ENCODE measurements at places on chromosomes 6 and 20.

GRCh38 chr6:12009876-12010634 lies 2.1 kb upstream of the HIVEP1 start:
- peak; percentile 61 for DNase-seq

DNA sequence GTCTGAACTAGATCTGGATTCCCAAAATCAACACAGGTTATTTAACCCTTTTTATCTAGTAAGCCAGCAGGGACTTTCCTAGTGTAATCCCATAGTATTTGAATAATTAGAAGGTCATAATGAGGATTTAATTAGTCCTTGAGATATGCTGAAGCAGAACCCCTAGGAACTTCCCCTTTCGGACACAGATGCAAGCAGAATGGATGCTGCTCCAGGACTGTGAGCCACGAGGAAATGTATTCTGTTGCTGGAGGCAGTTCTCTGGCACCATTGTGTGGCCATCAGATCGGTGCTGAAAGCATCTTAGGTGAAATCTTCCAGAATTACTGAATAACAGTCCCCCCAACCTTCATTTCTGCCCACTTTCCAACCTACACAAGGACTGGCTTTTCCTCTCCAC lies 206.9 kb downstream of the TMEM242 start:
- DNase-seq, result peak; percentile 62

DNA sequence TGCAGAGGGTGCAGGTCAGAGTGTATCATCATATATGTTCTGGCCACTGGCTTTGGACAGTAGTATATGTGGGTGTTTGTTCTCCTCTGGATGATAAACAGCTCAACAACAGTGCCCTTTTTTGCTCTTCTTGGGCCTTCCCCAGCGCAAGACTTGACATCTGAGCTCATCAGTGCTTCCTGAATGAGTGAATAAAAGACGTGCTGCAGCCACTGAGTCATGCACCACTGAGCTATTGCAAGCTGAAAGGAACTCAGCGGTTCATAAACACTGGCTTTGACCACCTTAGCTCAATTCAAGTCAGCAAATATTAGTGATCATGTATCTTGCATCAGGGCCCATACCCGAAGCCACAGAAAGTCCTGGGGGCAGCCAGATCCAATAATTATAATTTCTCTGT lies 105.3 kb upstream of the KCNG1 start:
- DNase-seq, result no peak

DNA sequence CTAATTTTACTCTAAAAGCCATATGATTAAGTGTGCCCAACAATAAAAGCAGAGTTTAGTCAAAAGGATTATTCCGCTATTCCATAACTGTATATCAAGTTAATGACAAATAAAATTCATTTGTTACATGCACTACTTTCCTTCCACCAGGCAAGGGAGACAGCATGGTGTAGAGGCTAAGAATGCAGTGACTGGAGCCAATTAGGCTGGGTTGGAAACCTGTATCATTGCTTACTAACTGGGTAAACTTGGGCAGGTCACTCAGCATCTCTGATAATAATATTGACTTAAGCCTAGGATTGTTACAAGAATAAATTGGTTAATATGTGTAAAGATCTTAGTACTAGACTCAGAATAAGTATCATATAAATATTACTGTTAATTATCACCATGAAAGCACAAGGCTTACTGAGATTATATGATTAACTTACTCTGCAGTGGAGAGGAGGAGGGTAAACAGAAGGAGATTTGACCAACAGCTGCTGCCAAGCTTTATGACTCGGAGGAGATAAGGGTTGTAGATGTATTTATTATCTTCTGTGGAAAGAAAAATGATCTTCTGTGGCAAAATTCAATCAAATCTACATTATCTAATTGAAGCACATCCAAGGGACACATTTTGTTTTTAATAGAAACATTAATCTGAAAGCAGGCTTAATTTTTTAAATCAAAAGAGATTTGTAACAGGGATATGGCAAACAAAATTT lies 1459.9 kb downstream of the GRIK2 start:
- peak; percentile 95 for DNase-seq

DNA sequence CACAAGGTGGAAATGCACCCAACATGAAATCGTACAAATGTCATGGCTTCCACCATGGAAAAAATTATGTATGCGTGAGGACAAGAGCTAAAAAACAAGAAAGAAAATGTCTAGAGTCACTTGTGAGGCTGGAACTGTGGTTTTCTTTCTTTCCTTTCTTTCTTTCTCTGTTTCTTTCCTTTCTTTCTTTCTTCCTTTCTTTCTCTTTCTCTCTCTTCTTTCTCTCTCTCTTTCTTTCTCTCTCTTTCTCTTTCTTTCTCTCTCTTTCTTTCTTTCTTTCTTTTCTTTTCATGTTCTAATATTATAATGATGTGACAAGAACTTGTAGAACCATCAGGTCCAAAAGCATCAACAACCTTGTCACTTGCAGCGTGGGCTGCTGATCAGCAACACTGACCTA lies 28.4 kb downstream of the ZNF311 start:
- DNase-seq, result no peak

DNA sequence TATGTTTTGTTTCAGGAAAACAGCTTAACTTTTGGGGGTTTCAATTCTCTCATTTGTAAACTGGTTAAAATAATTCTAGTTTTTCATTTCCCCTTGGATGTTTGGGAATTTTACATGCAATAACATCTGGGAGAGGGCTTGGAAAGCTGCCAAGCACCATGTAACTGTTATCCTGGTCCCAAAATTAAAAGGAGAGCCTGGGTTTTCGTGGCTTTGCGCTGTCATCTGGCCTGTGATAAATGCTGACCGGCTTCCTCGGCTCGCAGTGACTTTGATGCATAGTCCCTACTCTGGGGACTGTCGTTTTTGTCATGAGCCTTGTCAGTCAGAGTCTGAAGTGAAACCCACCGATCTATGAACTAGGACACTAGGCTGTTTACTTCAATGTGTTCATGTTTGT lies 12.2 kb downstream of the SLC35F1 start:
- DNase-seq, result no peak

DNA sequence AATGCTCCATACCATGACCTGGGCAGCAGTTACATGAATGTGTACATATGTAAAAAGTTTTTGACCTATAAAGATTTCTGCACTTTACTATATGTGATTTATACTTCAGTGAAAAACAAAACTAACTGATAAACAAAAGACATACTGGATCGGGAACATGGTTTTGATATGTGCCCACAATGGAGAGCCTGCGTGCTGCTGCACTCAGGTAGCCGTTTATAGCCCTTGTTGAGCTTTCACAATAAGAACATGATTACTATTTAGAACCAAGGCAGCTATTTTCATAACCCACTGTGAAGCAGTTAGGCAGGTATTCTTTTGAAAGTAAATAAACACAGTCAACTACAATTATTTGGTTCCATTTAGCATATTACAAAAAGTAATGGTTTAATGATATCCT lies 195.9 kb upstream of the RAB32 start:
- no peak for DNase-seq

DNA sequence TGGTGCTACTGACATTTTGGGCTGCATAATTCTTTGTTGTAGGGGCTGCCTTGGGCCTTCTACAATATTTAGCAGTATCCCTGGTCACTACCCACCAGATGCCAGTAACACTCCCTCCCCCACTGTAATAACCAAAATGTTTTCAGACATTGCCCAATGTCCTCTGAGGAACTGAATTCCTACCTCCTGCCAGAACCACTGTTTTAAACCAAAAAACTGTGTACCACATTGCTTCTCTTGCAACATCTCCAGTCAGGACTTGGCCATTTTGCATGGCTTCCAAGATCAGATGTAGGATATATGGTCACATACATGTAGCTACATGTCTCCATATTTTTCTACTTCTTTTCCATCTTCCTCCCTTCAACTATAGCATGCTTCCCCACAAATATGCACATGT lies 97.4 kb upstream of the IFNGR1 start:
- no peak for DNase-seq

- no peak for DNase-seq
Measured at GRCh38 chr6:130426066-130426721, 60.4 kb downstream of the TMEM200A start.

- no peak for DNase-seq
Measured at GRCh38 chr20:2283706-2284423, 11.9 kb upstream of the TGM3 start.

- no peak for DNase-seq
Measured at GRCh38 chr6:79964607-79965081, 17.3 kb upstream of the ELOVL4 start.

DNA sequence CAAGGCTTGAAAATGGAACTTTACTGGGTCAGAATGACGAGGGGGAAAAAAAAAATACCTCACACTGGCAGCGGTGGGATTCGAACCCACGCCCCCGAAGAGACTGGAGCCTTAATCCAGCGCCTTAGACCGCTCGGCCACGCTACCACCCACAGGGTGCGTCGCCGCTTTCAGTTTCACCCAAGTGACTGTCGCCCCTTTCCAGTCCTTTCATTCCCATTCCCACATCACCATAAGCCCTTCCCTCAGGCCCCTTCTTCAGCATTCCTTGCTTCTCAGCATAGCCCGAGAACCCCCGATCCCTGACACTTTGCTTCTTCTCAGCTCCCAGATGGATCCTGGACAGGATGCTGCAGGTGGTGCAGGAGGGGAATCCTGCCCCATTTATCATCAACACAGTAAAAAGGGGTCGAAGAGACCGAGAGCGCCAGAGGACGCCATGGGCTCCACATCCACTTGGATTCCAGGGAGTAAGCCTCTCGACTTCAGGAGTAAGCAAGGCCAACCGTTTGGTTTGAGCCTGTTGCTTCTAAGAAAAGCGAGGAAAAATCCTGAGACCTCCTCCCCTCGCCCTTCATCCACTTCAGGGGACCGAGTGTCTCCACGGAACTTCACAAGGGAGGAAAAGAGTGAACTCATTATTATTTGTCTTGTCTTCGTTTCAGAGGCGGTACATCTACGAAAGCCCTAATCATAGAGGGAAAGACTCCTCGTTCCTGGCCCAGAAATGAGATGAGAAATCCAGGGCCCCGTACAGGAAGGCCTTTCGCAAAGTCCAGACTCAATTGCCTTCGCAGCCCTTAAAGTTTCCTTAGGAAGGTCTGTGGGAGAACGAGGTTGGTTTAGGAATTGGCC lies 20.0 kb upstream of the TRIM27 start:
- peak; percentile 95 for DNase-seq

GRCh38 chr20:35673884-35674283 lies 9.2 kb upstream of the CPNE1 start:
- no peak for DNase-seq

- DNase-seq, result no peak
Measured at GRCh38 chr6:11853678-11854407, 75.2 kb upstream of the ADTRP start.

GRCh38 chr20:33981347-33981746 lies 12.4 kb upstream of the RALY start:
- no peak for DNase-seq
